ENCODE measurements at places on chromosomes 4 and X.

GRCh38 chrX:107551546-107551945 is 76.8 kb upstream of the PRPS1 start:
- DNase-seq, result no peak

GRCh38 chr4:20565075-20565721 is 135.1 kb upstream of the PACRGL start:
- DNase-seq, result no peak

GRCh38 chrX:69493193-69493592 is 10.9 kb upstream of the NALF2 start:
- no peak for DNase-seq

DNA sequence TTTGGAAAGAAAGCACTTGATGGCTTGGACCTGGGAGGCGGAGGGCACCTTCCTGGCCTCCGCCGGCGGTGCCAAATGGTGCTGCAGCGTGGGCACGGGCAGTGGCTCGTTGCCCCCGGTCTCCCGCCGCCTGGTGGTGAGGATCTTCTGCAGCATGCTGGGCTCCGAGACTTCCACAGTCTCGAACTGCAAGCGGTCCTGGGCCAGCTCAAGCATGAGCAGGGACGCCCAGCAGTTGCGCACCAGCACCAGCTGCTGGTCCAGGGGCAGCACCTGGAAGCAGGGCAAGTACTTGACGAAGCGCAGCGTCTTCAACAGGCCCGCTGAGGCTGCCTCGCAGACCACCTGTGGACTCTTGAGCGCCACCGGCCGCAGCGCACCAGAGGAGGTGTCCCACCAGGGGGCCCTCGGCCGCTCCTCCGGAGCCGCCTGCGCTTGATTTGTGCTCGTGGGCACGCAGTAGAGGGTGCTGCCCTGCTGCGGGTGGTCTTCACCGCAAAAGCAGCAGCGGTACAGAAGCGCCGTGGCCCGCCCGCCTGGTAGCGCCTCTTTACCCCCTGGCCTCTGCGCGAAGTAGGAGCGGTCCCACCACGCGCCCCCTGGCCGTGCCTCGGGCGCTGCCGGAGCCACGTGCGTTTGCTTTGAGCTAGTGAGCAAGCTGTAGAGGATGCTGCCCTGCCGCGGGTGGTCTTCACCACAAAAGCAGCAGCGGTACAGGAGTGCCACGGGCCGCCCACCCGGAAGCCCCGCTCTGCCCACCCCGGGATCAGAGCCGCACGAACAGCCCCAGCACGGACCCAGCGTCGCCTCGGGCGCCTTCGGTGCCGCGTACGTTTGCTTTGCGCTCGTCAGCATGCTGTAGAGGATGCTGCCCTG is 689 bp downstream of the NR0B1 start:
- no peak for DNase-seq

DNA sequence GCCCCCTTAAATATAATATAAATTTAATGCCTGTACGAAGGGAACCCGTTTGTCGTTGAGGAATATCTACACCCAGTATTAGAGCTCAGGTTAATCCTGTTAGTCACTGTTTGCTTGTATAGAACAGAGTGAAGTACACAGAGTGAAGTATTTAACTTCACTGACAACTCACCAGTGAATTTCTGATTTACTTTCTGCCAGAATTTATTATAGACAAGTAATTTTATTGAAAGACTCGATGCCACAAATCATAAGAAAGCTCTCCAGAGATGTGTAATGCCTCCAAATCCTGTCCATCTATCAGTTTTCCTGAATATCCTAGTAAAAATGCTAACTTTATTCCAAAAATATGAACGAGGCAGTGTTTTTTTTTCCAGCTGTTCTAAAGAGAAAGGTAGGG is 1.6 kb downstream of the GAB1 start:
- no peak for DNase-seq

- no peak for DNase-seq
Observed at GRCh38 chrX:65696613-65697012, 29.2 kb downstream of the MSN start.

GRCh38 chrX:32867781-32868523 is 343.4 kb downstream of the DMD start:
- no peak for DNase-seq

DNA sequence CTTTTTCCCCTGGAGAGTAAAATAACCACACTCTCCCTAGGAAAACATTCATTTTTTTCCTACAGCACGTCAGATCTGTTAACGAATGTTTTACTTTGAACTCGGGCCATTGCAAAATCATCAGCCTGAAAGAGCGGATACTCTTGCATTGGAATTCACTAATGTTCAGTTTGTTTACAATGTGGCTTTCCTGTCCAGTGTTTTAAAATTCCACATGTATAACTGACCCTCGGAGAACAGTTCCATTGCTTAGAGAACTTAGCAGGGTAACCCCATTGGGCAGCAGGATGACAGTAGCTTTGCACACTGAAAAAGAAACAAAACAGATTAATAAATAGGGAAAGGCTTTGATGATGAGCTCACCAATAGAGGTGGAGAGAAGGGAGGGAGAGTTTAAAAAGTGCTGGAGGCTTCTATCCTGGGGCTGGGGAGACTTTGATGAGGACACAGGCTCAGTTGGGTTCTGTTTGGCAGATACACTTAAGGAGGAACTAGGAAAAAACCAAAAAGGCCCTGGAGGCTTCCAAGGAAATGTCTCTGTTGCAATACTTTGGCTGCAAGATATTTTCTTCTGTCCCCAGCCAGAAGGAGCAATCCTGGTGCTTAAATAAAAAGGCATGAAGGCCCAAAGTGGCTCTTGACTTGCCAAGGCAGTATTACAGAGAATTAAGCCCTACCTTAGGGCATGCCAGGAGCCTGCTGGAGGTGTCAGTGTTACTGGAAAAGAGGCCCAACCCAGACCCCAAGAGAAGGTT is 143.1 kb downstream of the ARSF start:
- DNase-seq, result no peak

GRCh38 chr4:149972407-149972806 is 105.8 kb upstream of the DCLK2 start:
- DNase-seq, result no peak

- no peak for DNase-seq
Observed at GRCh38 chr4:109631532-109632108, 71.6 kb downstream of the MCUB start.

DNA sequence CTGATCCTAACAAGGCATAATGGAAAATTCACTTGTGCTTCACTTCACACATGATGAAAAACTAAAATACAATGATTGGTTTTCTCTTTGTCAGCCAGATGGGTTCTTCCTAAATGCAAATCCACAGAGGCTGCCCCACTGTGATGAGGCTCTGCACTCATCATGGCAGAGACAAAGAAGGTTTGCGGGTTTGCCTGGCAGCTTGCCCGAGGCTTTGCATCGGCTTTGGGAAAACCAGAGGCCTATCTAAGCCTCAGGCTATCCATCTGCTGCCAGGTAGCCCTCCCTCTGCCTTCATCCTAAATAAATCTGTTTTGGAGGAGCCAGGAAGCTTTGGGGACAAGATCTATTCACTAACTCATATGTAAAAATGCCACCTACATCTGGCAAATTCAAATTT is 244.2 kb downstream of the PACRGL start:
- DNase-seq, result no peak

DNA sequence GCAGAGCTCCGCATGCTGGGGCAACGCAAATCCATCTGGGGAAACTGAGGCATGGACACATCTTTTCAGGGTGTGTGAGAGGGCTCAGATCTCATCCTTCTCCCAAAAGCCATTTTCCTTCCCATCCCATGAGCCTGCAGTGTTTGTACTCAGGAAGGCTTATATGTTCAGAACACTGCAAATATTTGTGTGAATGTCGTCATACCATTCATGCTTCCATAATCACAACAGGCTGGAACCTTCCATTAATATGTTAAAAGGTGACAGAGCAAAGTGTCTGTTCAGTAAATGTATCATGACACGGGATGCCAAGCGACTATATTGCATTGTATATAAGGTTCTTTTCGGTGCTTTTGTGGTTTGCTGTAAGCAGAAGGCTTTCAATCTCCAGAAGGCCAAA is 8.5 kb downstream of the TRIML1 start:
- DNase-seq, result no peak

DNA sequence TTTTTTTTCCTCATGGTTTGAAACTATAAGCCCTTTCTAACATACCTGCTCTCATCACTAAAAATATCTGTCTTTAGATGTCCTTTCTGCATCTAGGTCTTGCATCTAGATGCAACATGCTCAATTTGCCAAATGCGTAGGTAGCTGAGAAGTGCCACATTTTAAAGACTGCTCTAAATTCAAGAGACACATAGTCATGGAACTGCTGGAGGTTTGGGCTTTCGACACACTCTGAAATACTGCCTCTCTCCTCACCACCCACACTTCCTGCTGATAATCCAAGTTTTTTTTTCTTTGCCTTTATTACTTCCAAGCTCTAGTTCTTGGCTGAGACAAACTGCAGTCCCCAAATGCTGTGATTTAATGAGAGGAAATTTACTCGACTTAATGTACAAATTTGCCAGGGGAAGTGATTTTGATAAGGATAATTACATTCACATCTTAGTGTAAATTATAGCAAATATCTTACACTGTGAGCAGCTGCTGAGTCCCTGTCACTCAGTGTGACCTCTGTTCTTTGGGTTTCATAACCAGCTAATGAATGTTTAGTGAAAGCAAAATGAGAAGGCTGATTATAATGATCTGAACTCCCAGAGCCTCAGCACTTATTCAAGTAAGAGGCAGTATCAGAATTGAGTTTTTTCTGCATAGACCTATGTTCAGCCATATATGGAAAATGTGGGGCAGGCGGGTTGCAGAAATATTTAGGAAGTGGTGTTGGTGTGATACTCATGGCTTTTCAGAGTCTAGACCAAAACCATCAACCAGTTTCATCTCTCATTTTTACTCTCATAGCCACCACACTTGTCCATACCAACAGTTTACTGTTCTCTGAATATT is 31.3 kb downstream of the DRD5 start:
- DNase-seq, result no peak

DNA sequence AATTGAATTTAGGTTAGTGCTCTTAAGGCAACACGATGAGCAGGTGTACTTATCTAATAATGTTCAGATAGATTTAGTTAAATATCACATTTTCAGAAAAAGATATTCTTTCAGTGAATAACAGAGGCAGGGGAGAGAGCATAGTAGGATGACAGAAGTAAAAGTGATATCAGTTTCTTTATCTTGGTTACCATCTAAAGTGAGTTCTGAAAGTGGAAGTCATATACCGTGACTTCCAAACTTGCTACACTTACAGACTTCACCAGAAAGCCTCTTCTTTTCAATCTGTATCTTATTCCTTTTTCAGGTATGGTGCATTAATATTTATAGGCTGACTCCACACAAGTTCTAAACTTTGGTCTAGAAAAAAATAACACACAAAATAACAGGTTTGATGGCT is 124.9 kb downstream of the POU4F2 start:
- DNase-seq, result no peak

GRCh38 chr4:37533286-37534033 is 152.7 kb downstream of the RELL1 start:
- no peak for DNase-seq

GRCh38 chr4:173403051-173403450 is 4.1 kb upstream of the SCRG1 start:
- no peak for DNase-seq
